Renal cortical epithelial cell (primary cell): ENCODE measurements at places on chromosomes 12 and 14.

DNA sequence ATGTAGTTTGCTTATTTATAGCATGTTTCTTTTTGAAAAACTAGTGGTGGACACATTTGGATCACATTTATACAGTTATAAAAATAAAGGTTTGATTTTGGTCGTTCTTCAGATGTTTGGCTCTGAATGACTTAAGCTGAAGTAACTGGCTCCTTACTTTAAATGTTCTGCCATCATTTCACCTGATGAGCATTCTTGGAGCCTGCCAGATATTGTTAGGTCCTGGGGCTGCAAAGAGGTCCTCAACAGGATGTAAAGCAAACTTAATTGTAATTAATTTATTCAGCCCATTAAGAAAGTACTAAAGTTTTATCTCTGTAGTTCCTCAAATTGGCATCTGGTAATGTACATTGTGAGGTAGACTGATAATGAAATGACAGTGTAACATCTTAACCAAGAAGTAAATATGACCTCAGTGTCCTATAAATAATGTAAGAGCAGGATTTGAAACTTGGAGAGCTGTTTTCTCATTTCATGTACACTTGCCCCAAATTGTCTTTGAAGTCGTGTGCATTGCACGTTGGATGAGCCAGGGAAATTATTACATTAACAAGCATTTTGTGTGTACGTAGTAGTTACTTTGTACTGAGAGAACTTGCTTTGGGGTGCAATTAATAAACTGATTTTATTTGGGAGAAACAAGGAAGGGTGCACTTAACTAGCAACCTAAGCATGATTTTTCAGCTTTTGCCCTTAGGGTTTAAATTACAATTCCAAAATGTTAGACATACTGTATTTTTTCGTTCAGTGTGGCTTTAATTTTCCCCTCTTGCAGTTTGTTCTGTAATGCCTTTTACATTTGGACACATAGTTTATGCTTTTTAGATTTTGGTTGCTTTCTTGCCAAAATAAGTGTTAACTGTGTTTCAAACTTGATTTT is 7.5 kb downstream of the EIF5 start:
- DNase-seq, result no peak

DNA sequence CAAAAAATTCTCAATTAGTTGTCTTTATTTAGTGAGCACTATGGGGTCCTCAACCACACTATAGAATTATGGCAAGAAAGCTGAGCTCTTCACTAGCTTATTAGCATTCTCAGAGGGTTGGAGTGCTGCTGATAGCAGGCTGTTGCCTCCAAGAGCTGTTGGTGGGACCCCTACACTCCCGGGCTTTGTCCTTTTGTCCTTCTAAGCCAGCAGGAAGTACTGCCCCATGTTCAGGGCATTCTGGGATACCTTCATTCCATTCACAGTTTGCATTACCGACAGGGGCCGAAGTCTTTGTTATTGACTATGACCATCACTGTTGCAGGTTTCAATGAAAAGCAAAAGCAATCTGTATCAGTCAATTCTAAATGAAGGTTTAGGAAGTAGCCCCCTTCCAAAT is 89.5 kb upstream of the OTX2 start:
- DNase-seq, result no peak

DNA sequence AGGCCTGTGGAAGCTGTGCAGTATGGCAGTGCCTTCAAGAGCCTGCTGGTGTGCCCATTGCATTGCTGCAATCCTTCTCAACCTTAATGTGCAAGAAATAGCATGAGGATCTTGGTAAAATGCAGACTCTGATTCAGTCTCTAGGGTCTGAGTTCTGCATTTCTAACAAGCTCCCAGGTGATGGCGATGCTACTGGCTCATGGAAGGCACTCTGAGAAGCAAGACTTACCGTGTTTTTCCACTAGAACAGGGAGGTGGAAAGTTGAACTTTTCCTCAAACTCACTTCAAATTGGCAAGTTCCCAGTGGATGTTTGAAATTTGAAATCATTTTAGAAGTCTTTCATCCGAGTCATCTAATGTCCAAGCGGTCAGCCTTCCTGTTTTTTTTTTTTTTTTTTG is 55.5 kb downstream of the MYRFL start:
- no peak for DNase-seq

- DNase-seq, result no peak
These were observed 307.2 kb downstream of the ADGRD1 start for GRCh38 chr12:131260954-131261353.

GRCh38 chr14:102584871-102585869 is 7.3 kb upstream of the RCOR1 start:
- no peak for DNase-seq

- DNase-seq, result no peak
These were observed 238.8 kb downstream of the DACT1 start for GRCh38 chr14:58876608-58877007.

- DNase-seq, result no peak
These were observed 15.1 kb downstream of the TBX3 start for GRCh38 chr12:114668886-114669288.

- DNase-seq, result no peak
These were observed 58.1 kb upstream of the KITLG start for GRCh38 chr12:88638388-88638787.
